ENCODE measurements at places on chromosomes 6 and 20.
A peak's percentile ranks its signal among the peaks of the same experiment; 100 is the strongest.

- DNase-seq, result no peak
Measured at GRCh38 chr6:155466539-155466938, 10.9 kb upstream of the NOX3 start.

DNA sequence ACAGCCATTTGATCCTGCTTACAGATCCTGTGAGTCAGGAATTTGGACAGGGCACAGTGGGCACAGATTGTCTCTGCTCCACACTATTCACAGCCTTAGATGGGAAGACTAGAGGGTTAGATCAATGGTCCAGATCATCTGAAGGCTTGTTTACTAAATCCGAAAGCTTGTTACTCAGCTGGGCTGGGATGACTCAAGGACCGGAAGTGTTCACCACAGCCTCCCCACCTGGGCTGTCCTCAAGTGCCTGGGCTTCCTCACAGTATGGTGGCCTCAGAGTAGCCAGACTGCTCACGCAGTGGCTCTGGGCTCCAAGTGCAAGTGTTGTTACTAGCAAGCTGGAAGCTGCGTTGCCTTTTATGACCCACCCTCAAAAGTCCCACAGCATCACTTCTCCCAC lies 75.4 kb upstream of the INSM1 start:
- DNase-seq, result no peak

- no peak for DNase-seq
Measured at GRCh38 chr6:4030669-4031068, 48.3 kb downstream of the FAM217A start.

GRCh38 chr6:165574220-165575157 lies 88.6 kb downstream of the PDE10A start:
- DNase-seq, result no peak

DNA sequence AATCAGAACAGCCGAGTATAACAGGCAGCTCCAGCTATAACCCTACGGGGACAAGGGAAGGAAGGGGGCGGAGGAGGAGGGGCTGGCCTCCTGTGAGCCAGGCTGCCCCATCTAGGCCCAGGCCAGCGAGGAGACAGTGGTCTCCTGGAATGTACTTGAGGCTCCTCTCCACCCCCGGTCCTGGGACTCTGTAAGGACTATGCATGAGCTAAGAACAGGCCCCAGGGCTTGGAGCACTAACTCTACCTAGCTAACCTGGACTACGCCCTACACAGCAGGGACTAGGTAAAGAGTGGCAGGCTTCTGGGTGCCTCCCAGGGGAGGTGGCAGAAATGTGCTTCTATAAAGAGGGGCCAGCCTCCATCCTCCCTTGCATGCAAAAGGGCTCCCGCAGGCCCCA lies 8.9 kb downstream of the KCNK15 start:
- no peak for DNase-seq

- DNase-seq, result no peak
Measured at GRCh38 chr20:31927627-31928159, 24.2 kb downstream of the PDRG1 start.

- no peak for DNase-seq
Measured at GRCh38 chr6:41193171-41193734, 7.7 kb downstream of the TREML2 start.

- no peak for DNase-seq
Measured at GRCh38 chr6:167722634-167723309, 103.9 kb upstream of the AFDN start.

DNA sequence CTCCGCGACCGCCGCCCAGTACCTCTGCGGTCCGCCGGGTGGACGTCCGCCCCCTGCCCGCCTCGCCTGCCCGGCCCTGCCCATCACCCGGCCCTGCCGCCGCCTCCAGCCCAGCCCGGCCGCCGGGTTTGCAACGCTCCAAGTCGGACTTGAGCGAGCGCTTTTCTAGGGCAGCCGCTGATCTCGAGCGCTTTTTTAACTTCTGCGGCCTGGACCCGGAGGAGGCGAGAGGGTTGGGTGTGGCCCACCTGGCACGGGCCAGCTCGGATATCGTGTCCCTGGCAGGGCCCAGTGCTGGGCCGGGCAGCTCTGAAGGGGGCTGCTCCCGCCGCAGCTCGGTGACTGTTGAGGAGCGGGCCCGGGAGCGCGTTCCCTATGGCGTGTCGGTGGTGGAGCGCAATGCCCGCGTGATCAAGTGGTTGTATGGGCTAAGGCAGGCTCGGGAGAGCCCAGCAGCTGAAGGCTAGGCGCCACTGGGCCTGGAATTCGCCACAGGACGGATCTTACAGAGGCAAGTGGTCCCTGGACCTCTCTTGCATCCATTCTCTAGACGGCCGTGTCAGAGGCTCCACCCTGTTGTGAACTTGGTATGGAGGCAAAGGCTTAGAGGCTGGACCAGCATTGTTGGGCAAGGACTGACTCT lies 11.8 kb downstream of the FAM110A start:
- DNase-seq, result peak; percentile 24

GRCh38 chr20:19137641-19138040 lies 74.8 kb upstream of the SLC24A3 start:
- no peak for DNase-seq
